NCI-H446 (cell line): ENCODE measurements at places on chromosomes 7 and 10.

GRCh38 chr10:71426058-71426605 lies 29.4 kb downstream of the CDH23 start:
- no peak for DNase-seq

DNA sequence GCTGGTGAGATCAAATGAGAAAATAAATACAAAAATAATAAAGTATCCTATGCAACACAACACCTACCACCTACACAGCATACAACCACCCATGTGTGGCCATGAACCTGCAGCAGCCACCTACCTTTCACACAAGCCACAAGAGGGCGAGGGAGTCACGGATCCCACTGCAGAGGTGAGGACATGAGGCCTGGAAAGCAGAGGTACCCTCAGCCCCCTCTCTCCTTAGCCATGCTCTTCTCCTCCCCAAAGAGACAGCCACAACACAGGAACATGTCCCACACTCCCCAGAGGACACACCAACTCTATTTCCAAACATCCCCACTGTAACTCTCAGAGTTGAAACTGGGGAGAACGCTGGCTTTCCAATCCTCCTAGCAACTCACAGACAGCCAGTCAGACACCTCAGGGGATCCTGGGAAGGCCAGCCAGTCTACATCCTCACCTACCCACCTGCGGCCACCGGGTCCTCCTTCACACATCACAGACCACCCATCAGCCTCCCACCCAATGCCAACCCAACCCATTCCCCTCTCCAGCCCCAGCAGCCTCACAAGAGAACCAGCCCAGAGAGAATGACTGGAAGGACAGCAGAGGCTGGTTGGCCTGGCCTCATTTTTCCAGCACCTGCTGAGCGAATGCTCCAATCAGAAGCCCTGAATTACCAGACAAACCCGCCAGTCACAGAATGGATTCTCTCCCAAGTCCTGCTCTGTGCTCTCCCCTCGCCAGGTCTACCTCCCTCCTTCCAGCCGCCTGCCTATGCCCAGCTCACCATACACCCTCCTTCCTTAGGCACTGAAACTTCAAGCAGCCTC lies 18.4 kb downstream of the DLG5 start:
- no peak for DNase-seq

DNA sequence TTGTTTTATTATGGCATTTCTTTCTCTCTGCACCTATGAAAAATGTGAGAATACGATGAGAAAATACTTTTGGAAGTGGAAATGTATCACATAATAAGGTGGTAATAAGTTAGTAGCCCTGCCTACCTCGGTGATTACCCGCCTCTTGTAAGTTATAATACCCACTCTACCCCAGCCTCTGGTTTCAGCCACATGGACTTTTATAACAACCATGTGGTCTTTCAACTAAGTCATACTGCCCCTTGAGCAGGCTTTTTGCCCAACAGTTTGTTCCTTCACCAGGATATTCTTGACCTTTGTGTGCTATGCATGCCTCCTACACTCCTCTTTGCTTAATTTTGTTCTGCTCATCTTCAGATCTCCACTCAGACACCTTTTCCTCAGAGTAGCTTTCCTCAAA lies 470.6 kb upstream of the ZWINT start:
- DNase-seq, result no peak

DNA sequence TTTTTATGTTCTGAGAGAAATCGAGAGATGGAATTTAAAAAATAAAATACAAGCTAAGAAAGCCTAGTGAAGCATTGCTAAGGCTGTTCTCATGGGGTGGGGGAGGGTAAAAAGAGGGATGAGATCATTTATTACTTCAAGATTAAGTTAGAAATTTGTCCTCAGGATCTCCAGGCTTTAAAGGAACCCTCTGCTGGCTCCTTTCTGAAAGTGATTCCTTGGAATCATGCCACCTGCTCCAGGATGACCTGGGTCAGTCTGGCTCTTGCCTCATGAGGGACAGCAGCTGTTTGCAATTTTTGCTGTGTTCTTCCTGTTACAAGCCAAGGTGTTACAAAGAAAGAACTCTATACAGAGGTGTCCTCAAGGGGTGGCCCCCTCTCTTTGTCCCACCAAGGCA lies 69.8 kb downstream of the CDK1 start:
- DNase-seq, result no peak

DNA sequence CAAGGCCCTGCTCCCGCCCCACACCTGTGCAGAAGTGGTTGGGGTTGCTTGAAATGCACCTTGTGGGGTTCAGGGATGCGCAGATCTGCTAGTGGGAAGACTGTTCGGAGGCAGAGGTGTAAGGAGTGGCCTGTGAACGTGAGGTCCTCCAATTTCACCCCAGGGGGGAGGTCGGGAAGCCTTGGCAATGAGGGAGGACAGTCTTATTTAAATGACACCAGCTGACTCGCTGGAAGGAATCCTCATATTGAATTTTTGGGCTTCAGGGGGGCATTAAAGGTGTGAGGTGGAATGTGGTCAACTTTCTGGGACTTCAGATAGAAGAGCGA lies 218.8 kb upstream of the CELF2 start:
- no peak for DNase-seq

GRCh38 chr10:50335397-50335796 lies 84.1 kb upstream of the ASAH2 start:
- DNase-seq, result no peak
